Activated T-helper 1 cell treated with Interleukin-2 at 50 U/mL for 16 hours (primary cell): ENCODE measurements at places on chromosomes 5 and 9.

GRCh38 chr9:115018547-115019435 is 88.4 kb upstream of the TNFSF8 start:
- no peak for DNase-seq

DNA sequence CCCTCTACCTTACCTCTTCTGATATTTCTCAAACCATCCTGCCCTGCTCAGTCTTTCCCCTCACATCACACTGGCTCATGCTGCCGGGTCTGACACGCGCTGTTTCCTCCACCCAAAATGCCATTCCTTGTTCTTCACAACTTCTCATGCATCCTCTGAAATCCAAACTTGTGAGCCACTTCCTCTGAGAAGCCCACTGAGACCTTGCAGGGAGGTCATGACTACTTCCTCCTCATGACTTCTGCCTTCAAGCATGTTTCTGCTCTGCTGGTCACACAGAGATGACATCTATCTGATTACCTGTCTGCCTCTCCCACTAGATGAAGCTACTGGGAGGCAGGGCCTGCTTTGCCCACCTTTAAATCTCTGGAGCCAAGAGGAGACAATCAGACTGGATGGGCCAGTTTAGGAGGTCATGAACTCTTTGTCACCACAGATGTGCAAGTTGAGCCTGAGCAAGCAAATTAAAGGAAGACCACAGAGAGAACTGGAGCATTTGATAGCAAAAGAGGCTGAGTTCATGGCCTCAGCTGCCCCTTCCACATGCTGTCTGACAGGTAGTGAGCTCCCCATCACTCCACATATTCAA is 119.8 kb upstream of the TBC1D2 start:
- DNase-seq = no peak

GRCh38 chr5:158162026-158162425 is 303.1 kb upstream of the CLINT1 start:
- DNase-seq = no peak

- DNase-seq = no peak
Observed at GRCh38 chr9:135484460-135485277, 5.1 kb downstream of the PPP1R26 start.

DNA sequence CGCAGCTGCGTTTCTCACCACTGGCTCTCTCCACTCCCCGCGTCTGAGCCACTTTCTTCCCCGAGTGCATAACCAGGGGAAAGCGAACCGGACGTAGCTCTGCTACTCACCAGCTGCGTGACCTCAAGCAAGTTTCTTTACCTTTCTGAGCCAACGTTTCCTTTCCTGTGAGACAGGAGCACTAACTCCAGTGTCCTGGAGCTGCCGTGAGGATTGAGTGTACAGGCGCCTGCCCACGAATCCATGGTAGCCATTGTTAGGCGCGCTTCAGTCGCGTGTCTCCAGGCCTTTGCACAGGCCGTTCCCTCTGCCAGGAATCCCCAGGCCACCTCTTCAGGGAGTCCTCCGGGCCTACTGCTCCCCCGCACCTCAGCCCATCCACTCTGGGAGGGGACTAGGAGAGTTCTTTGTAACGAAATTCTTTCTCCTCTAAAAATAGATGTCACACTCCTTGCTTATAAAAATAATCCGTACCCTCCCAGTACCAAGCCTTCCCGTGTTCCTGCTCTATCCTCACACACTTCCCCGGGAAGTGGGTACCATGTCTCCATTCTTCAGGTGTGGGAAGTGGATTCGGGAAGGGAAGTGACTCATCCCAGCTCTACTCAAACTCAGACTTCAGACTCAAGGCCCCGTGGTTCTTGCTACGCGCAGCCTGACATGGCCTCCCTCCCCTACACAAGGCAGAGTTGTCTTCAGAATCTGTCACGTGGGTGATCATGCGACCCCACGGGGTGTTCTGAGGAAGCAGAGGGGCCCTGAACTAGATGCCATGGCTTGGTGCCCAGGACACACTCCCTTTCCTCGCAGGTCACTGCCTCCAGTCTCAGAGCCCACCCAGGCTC is 16.1 kb upstream of the CRB2 start:
- DNase-seq = no peak

DNA sequence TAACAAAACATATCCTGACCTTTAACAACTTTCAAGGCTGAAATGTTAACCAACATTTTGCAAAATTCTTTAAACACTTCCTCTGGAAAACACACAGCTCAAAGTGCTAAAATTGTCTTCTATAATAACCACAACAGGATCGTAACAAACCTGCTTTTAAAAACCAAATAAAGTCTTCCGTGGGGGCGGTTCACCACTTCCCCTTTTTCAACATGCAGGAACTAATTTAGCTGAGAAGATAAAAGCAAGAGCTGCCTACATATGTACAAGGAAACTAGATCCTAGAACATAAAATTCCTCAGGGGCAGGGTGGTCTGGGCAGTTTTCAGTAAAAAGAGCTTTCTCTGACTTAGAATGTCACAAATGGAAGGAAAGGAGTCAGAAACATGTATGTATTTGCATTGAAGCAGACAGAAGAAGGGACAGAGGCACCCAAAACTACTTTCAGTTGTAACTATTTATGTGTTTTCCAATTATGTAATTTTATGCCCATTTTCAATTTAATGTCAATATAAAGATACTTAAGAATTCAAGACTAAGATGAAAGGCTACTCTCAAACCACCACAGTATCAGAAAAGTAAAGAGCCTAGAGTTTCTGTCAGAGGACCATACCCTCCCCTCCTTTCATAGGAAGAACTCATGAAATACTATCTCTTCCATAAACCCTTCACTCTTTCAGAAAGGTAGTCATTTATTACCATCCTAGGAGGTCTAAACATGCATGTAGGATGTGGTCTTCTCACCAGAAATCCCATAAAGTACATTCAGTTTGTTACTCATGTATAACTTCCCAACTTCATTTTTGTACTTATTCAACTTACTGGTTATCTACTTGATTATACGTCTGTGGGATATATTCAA is 185.9 kb upstream of the RASA1 start:
- no peak for DNase-seq

- DNase-seq = no peak
Observed at GRCh38 chr9:134789168-134789567, 91.4 kb upstream of the FCN2 start.
